Hematopoietic multipotent progenitor cell treated with erythropoietin and hydrocortisone succinate and interleukin-3 and kit ligand, for 6 days (in vitro differentiated cells): ENCODE measurements at places on chromosomes 1 and 21.

DNA sequence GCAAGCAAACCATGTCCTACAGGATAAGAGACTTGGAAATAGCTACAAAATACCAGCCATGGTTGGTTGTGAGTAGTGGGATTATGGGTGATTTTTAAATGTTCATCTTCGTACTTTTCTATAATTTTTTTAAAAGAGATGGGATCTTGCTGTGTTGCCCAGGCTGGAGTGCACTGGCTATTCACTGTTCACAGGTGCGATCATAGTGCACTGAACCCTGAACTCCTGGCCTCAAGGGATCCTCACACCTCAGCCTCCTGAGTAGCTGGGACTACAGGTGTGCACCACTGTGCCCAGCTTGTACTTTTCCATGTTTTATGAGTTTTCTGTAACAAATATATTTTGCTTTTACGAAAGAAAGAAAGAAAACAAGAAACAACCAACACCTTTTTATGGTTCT lies 224.2 kb downstream of the FOXD2 start:
- no peak for DNase-seq

GRCh38 chr1:167083066-167083665 lies 7.0 kb downstream of the GPA33 start:
- no peak for DNase-seq

DNA sequence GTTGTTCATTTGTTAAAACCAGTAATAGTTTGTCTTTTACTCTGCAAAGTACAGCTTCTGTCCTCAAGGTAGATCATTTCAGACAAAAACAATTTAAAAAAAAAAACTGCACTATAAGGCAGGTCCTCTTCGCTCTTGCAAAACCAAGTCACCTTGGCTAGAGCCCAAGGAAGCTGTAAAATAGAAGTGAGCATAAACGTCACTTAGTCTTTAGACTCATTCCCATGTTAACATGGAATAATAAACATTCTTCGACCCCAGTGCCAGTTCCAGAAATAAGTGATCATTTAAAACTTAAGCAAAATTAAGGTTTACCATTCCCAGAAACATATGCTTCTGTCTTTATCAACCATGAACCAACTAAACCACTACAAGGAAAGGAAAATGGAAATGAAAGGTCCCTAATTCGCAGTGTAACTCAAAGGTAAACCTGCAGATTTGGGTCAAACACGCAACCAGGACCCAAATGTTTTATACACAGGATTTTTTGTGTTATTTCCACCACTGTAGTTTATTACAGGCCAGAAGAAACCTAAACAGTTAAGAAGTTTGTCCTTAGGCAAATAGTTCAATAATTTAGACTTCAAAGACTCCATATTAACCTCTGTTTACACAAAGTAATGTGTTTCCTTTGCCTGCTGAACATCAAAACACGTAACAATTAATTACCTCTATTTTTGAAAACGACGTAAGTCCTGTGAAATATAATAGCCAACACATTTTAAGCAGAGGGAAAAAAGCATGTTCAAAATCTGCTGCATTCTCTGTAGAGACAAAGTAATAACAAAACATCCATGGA lies 54.6 kb downstream of the TGFBR3 start:
- DNase-seq: no peak

- no peak for DNase-seq
These were observed 5.5 kb downstream of the AMPD2 start for GRCh38 chr1:109625176-109625575.

DNA sequence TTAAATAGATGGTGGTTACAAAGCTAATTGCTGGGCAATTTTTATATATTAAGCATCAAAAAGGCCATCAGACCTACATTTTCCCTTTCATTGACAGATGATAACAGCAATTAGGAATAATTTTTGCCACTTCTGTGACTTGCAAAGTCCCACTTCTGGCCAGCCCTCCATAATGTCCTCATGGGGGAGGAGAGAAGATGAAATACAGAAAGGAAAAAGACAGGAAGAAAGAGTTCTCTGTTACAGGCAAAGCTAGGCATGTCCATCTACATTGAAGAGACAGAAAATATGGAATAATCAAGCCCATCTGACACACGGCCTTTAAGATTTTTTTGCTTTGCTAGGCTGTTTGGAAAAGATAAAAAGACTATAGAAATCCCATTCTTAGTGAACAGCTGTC lies 108.0 kb downstream of the ENAH start:
- DNase-seq: no peak
